ENCODE measurements at places on chromosomes 12 and 14.

DNA sequence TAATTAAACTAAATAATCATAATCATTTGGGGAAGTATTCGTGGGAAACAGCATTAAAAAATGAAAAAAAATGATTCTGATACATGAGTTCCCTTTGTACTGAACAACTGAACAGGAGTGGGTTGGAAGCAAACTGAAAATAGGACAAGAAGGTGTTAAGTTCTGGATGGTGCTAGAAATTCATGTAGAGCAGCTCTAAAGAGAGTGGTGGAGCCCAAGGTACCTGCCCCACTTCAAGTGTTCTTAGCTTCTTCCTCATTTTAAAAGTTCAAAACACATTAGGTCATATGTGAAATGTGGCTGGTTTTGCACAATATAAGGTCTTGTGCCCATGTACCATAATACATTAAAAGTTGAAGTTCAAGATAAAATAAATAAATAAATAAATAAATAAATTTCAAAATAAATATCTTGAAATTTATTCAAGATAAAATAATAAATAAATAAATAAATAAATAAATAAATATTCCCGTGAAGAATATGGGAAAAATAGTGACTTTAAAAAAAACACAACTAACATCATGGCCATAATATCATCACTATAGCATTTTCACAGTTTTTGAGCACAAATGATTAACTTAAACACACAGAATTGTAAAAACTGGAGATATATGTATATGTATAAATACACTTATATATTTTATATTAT, 191.5 kb upstream of the PRKD1 start:
- no peak for DNase-seq

- peak; percentile 14 for DNase-seq
These were observed 37.7 kb downstream of the DIP2B start for GRCh38 chr12:50542448-50542847.

DNA sequence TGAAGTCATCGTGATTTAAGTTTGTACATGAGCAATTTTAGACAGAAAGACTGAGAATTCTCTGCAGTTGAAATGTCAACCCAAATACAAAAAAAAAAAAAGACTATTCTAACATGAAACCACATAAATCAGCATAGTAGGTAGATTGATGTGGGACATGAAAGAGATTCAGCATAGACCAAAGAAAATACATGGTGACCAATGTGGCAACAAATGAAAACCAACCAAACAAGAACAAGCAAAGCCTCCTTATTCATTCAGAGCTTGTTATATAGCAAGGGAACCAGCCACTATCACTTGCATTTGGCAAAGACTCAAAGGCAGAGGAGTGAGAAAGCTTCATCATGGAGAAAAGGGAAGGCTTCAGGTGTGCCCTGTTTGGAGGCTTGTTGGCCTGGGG, 144.4 kb upstream of the TMPO start:
- no peak for DNase-seq

- DNase-seq: no peak
These were observed 2.8 kb downstream of the RAPGEF3 start for GRCh38 chr12:47755655-47756562.

DNA sequence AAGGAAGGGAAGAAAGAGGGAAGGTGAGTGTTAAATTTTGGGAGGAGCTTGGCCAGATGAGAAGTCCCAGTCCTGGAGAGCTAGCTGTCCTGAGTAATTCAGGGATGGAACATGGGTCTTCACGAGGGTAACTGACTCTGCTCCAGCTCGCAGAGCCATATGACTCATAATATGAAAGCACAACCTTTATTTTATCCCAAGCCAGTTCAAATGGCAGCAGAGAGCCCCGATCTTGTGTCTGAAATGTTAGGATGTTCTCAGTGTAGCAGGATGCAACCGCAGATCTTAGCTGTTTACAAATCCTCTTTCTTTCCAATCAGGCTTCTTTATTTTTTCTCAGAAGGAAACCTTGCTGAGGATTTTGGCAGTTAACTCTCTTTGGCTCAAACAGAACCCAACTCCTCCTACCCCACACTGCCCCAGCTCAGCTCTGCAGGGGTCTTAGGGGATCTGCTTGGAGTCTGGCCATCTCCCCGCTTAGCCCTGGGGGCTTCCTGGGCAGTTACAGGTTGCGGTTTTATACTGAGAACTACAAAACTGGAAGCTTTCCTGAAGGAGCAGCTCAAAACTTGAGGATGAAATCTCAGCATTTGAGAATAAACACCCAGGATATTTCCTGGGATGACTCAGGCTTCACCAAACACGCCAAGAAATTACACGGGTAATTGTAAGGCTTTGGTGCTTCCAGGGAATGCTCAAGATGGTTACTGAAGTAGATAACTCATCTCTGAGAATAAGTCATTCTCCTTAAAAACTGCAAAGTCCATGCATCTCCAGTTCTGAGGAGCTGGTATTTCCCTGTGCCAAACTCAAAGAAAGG, 92.5 kb downstream of the VCPKMT start:
- no peak for DNase-seq

GRCh38 chr14:55248411-55248810, 22.8 kb upstream of the FBXO34 start:
- DNase-seq: no peak

GRCh38 chr12:108853981-108854446, 3.4 kb downstream of the SSH1 start:
- no peak for DNase-seq

- DNase-seq: no peak
These were observed 144.9 kb upstream of the NOS1 start for GRCh38 chr12:117506333-117506732.

GRCh38 chr14:23804817-23805216, 148.8 kb upstream of the DHRS4 start:
- DNase-seq: no peak
